ENCODE measurements at places on chromosomes 5 and 9.

GRCh38 chr9:128015696-128016095 is 34.9 kb upstream of the EEIG1 start:
- peak; percentile 28 for DNase-seq

- peak; percentile 13 for DNase-seq
These were observed at the start of gene CYSRT1 for GRCh38 chr9:137224830-137225694. Gene CYSRT1, plus strand, starts transcription at chr9:137225174. Its CDS starts 448 bp downstream, at chr9:137225622.

DNA sequence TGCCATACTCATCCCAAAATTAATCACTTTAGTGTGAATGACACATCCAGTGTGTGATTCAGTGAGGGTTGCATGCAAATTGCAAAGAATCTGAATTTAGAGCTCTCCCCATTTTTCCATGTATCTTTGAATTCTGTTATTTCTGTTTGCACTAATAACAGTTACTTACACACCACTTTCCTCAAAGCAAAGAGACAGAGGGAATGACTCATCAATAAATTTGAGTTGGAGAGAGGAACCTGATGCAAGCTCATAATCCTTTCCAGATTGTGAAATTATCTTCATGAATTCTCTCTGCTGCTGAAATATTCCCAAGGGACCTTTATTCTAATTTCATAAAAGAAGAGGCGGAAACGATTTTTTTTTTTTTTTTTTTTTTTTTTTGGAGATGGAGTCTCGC is 204.8 kb downstream of the CDH9 start:
- DNase-seq: no peak

- DNase-seq: no peak
These were observed 58.4 kb downstream of the TEX10 start for GRCh38 chr9:100294341-100294740.

GRCh38 chr9:86135371-86135770 is 36.0 kb upstream of the GOLM1 start:
- DNase-seq: no peak

DNA sequence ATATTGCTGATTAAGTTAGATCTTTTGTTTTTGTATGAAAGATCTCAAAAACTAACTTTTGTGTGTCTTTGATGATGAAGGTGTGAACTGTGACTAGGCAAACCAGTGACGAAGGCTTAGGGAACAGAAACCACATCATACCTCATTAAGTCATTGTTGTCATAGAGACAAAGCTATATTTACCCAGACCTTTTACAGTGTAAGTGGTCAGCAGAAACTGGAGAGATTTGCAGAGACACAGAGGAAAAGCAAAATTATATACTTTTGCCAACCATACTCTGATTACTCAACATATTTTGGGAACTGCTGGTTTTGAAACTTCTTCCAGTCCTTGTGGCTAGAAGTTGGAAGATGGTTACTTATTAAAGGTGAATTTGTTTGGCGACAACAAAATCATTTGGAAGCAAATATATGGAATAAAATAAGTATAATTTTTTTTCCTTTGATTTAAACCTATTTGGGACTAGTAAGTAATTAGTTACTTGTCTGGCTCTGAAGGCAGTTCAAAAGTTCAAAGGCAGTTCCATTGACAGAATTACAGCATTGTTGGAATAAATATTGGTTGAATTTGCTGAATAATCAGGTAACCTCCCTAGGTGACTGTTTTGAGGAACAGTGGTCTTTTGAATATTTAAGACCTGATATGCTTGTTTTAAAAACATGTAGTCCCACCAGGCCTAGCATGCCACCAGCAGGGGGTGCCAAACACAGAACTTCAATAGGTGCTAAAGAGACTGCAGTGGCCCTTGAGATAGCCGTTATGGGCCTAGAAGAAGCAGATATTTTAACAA is 103.8 kb downstream of the RPS23 start:
- peak; percentile 68 for DNase-seq

DNA sequence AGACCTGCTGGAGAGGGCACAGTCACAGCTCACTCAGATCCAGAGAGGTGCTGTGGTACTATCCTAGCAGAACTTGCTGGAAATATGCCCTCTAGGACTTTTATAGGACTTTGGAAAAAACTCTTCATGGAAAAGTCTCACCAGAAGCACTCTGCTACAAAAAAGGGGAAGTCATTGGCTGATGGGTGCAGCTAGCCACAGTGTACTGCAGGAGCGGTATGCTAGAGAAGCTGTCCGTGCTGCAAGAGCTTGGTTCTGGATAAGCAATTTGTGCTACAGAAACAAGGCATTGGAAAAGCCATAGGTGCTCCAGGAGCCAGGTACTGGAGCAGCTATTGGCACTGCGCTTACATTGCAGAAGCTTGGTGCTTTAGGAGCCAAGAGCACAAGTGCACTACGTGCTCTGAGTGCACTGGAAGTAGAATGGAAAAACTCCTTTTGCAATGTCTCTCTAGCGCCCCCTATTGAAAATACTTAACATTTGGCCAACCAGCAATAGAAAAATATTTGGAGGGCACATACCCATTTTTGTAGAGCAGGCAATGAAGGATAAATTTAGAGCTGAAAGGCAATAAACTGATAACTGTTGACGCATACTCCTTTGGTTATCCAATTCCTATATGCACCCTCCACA is 83.4 kb downstream of the MEGF10 start:
- peak; percentile 55 for DNase-seq

All from inflammatory macrophage (primary cell).